ENCODE measurements at places on chromosomes 5 and 9.

DNA sequence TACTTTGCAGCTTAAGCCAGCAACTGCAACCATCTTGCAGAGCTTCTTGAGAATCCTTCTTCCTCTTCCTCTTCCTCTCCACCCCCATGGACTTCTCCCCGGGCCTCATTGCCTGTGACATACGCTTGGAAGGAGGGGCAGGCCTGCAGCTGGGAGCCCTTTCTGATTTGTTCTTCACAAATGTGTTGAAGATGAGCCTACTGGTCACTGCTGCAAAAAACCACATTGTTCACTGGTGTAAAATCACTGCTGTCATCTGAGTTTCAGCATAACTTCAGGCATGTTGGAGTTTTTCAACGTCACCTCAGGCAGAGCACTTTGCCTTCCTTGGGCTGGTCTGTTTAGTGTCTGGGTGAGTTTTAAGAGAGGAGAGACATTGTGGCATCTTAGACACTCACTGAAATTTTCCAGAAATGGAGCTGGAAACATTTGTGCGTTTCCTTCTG lies 7.9 kb downstream of the TJP2 start:
- no peak for DNase-seq

DNA sequence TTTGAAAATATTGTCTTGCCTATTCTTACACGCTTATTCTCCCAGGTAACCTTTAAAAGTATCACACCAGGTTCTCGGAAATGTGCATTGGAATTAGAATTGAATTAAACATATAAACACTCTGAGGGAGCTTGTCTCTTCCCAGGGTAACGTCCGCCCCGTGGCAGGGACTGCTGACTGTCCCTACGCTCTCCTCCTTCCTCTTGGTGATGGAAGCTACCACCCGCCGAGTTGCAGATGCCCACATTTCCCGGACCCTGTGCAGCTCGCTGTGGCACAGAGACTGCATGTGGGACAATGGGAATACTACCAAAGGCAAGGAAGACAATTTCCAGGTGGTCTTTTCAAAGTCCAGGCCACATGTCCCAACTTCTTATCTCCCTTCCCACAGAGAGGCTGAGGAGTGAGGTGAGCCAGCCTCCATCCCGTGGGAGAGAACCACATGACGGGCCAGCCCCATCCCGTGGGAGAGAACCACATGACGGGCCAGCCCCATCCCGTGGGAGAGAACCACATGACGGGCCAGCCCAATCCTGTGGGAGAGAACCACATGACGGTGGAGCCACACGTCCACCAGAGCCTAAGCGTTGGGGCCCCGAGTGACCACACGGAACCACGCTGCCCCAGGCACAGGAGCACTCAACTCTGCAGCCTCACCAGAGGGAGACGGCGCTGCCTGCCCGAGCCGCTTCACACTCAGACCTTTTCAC lies 249.4 kb upstream of the IRX1 start:
- DNase-seq, result no peak

- no peak for DNase-seq
Measured at GRCh38 chr9:37324691-37325490, 97.6 kb upstream of the GRHPR start.

DNA sequence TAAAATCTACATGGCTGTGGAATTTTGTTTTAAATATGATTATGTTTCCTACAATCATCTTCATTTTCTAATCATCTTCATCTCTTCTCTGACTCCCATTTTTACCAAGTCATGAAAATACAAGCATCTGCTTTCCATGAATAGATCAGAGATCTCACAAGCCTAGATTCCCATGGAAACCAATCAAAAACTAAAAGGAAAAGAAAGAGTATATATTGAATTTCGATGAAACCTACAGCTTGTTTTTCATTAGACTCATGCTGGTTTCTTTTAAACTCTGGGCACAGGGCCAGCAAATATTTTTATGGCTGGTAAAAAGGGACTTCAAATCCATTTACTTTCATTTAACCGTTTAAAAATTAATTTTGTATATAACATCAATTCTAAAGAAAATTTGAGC lies 51.2 kb downstream of the INVS start:
- no peak for DNase-seq

DNA sequence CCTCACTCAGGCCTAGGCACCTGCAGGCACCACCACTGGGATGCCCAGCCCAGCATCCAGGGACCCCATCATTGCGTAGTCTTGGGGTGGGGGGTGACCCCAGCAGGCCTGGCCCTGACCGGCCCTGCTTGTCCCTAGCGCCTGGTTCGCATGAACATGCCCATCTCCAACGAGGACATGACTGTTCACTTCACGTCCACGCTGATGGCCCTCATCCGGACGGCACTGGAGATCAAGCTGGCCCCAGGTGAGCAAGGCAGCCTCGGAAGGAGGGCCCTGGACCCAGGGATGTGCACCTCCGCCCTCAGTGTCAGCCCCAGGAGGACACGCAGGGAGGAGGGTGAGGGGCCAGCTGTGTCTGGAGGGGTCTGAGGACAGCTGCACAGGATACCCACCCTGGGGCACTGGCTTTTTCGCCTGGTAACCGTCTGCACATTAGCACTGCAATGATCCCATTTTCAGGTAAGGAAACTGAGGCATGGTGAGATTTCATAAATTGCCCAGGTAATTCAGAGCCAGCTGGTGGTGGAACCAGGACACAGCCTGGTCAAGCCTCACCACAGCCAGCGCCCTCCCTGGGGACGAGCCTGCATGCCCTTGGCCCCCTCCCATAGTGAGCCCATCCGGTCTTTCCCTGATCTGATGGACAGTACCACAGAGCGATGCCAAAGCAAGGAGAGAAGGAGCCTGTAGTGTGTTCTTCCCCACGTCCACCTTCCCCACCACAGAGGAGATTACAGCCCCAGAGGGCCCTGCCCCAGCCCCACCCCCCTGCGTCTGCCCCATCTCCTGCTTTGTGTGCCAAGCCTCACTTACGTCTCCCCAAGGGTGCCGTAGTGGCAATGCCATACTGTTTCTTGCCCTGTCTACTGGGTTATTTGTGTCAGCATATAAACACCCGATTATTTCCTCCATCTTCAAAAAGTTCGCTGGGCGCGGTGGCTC lies 228.3 kb downstream of the CACNA1B start:
- DNase-seq, result no peak

GRCh38 chr5:53038196-53038847 lies 49.2 kb downstream of the ITGA2 start:
- no peak for DNase-seq

DNA sequence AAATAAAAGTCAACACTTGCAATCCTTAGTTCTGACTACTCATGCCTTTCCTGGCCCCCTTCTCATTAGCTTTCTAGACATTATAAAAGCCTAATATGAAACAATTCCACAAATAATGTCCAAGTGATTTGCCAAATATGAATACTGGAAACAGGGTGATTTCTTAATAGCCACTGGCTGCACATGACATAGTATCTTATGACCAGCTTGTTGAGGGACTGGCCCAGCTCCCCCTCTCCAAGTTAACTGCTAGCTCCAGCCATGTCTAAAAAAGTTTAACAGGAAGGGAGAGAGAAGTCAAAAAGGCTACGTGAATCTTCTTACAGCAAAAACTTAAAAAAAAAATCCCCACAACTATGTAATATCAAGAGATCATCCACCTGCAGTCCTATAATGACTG lies 1.5 kb downstream of the CERT1 start:
- no peak for DNase-seq

- no peak for DNase-seq
Measured at GRCh38 chr5:169567079-169567478, 16.5 kb upstream of the SPDL1 start.

- no peak for DNase-seq
Measured at GRCh38 chr5:142978726-142979125, 208.5 kb downstream of the ARHGAP26 start.

DNA sequence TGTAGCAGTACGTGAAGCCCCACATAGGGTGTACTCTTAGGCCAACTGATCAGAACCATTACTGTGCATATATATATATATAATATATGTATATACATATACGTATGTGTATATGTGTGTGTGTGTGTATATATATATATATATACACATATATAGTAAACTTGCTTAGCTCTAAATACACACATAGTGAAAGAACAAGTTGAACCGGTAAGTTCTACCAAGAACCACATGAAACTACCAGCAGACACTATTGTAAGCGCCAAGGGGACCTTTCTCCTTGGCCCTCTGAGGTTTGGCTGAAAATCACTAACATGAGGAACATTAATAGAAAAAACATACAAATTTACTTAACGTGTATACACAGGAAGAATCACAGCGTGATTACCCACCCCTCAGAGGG lies 1.8 kb upstream of the TARS1 start:
- DNase-seq, result no peak

- DNase-seq, result no peak
Measured at GRCh38 chr5:179758955-179759354, 26.3 kb downstream of the MAML1 start.

DNA sequence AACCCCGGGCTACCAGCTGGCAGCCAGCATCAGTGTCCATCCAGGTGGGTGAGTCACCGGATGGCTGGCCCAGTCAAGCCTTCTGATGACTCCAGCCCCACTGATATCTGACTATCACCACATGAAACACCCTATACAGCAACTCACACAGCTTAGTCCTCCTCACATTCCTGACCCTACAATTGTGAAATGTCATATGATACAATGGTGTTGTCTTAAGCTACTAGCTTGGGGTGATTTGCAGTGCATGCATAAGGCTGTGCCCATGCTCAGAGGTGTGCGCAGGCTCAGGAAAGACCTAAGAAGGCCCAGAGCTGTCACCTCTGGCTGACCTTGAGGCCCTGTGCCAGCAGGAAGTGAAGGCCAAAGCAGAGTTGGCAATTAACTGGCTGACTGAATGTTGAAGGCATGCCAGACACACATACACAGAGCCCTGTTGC lies 21.5 kb upstream of the SEMA4D start:
- no peak for DNase-seq

- no peak for DNase-seq
Measured at GRCh38 chr9:93009337-93010015, 49.0 kb upstream of the SUSD3 start.

DNA sequence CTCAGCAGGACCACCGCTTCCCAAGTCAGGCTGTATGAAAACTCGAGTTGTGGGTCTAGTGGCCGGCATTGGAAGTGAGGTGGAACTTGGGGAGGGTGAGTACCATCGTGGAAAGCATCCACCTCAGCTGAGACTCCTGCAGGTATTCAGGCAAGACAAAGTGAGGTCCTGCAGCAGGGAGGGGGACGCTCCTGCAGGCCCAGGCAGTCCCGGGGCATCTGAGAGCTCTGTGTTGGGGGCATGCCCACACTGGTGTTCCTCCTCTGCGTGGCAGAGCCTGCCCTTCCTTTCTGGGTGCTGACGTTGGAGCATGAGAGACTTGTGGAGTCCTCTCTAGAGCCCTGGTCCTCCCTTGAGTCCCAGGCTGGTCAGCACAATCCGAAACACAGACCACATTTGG lies 187.7 kb downstream of the CACNA1B start:
- no peak for DNase-seq

DNA sequence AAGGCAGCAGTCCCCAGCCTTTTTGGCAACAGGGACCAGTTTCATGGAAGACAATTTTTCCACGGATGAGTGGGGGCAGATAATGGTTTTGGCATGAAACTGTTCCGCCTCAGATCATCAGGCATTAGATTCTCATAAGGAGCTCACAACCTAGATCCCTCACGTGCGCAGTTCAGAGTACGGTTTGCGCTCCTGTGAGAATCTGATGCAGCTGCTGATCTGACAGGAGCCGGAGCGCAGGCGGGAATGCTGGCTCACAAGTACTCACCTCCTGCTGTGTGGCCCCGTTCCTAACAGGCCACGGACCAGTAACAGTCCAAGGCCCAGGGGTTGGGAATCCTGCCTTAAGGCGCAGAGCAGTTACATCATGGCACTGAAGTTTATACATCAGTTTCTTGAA lies 3.3 kb upstream of the BRD3 start:
- DNase-seq, result no peak

DNA sequence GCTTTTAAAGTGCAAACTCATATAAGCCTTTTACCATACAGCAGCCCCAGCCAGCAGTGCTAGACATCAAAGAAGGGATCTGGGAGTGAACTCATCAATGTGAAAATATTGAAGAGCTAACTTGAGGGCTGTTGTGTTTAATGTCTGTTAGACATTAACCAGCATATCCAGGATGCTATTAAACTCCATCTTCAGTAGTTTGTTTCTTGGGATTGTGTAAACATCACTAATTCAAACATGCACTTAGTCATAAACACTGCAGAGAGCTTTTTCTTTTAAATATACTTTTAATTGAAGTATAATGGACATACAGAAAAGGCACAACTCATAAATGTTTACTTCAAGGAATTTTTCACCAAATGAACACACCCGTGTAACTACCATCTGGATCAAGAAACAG lies 81.8 kb downstream of the TMEM252 start:
- no peak for DNase-seq

- no peak for DNase-seq
Measured at GRCh38 chr5:134813407-134813806, 32.4 kb upstream of the C5orf24 start.

DNA sequence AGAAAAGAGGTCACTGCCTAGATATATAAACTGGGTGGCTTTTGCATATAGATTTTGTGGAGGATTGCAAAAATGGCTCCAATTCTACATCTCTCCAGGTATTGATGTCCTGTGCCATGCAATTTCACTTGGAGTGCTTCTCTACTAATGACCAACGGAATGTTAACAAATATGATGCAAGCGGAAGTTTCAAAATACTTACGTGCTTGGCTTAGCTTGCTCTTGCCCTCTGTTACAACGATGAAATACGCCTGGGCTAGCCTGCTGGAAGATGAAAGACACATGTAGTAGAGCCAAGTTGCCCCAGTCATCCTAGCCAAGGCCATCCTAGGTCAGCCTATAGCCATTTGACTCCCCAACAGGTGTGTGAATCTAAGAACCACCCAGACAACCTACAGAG lies 3.6 kb upstream of the POC5 start:
- DNase-seq, result no peak

GRCh38 chr5:59542851-59543820 lies 350.4 kb downstream of the PDE4D start:
- no peak for DNase-seq

- no peak for DNase-seq
Measured at GRCh38 chr5:95086927-95087815, 197.7 kb downstream of the MCTP1 start.

GRCh38 chr5:33072726-33073125 lies 361.6 kb downstream of the NPR3 start:
- DNase-seq, result no peak

DNA sequence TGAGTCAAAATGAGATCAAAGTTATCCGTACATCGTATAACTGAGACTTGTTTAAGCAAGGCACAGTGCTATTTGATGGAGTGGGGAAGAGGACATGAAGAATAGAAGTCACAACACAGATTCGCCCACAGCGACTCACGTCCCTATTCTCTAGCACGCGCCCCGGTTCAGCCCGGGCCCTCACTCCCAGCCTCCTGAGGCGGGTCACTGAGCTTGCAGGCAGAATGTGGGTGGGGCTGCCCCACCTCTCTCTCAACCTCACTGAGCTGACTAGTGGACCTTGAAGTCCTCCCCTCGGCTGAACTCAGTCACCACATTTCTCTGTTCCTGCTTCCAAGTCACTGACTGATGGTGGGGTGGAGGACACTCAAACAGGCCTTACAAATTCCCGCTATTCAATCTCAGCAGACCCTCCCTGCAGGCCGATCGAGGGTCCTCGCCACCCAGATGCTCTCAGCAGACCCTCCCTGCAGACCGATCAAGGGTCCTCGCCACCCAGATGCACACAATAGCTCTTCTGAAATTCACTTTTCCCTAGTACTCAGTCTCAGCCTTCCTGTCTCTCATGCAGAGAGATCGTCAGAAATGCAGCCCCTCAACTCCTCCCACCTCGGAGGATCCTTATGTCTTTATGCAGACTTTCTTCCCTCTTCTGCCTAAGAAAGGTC lies 12.9 kb downstream of the GLDC start:
- no peak for DNase-seq

All from stimulated activated CD8-positive, alpha-beta memory T cell treated with anti-CD3 and anti-CD28 coated beads, Interleukin-15, amount 100 ng/mL, for 24 hours (primary cell).